Activated CD4-positive, CD25-positive, alpha-beta regulatory T cell treated with anti-CD3 and anti-CD28 coated beads, Interleukin-2, amount 50 U/mL, for 72 hours (primary cell): ENCODE measurements at places on chromosomes 7 and 10.

DNA sequence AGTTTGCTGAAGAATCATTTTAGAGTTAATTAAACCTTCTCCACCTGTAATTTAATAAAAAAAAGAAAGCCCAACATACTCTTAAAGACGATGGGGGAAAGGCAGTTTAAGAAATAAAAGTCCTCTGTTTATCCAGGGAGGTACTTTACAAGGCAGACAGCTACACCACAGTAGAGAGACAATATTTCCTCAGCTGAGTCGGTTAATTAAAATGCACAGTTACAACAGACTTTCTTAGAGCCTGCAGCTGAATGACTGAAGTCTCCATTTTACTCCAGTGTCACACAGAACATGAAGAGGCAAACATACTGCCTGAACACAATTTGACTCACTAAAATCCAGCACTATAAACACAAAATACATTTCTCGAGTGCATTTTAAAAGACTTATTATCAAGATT is 15.1 kb downstream of the LRRTM3 start:
- DNase-seq = no peak

DNA sequence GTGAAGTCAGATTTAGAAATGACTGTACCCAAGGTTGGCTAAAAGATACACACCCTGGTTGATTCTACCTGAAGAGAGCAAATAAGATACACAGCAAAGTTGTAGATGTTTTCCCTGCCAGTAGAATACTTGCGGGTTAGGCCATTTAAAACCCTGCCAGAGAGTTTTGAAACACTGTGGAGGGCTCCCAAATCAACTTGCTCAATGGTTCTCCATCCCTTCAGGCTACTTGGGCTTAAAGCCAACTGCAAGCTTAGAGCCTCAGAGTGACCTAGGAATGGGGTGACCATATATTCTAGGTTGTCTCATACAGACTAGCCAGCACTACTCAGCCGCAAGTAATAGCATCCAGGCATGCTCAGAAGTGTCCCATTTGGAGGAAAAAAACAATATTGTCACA is 10.0 kb downstream of the CAV1 start:
- no peak for DNase-seq

DNA sequence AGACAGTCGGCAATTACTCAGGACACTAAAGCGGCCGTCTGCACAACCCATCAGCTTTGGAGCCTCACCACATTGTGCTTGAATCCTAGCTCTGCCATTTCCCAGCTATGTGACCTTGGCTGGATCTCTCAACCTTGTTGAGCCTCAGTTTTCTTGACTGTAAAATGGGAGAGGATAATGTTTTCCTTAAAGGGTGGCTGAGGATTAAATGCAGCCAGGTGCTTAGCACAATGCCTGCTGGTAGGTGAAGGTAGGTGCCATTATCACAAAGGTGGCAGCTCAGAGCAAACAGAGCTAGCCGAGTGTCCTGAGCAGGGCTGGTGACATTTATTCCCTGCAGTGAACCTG is 508.5 kb upstream of the ZMIZ1 start:
- no peak for DNase-seq

DNA sequence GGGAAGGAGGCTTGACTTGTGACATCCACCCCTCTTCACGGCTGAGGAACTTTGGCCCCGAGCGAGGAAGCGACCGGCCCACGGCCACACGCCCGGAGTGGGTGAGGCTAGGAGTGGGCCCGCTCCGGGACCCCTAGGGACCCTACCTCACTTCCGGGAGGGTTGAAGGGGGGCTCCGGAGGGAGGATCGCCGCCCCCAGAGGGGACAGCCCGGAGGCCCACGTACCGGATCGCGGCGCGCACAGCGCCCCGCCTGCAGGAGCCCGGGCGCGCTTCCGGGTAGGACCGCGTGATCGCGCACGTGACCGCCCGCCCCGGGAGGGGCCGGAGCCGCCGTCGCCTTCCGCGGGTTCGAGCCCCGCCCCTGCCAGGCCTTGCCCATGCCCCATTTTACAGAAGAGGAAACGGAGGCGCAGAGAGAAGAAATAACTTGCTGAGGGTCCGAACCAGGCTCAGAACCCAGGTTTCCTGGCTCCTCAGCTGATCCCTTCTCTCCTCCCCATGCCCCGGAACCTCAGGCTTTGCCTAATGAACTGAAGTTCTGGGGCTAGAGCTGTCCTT is at the start of gene HPS1:
TSS of gene HPS1 (minus strand) at position 275 of the 561 bp plus-strand sequence. CDS start 3,695 bp downstream, outside the sequence.
- DNase-seq = peak; percentile 89

DNA sequence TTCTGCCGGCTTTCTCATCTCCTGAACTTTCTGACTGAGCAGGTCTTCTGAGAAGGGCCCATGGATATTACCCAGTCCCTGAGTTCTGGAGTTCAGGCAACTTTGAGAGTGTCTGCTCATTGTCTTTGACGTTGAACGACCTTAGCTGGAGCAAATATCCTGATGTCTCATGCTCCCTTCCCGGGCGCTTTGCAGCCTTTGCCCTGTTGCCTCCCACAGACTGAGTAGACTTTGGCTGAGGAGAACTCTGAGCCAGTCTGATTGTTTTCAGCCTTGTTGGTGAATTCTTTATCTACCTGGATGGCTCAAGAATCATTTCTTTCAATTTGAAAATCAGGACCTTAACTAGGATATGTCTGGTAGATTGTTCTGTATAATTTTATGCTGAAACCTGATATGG is 353.7 kb downstream of the GLRX3 start:
- no peak for DNase-seq

GRCh38 chr7:70030745-70031144 is 432.5 kb downstream of the AUTS2 start:
- no peak for DNase-seq

GRCh38 chr10:113386005-113386404 is 166.8 kb upstream of the HABP2 start:
- DNase-seq = no peak

- no peak for DNase-seq
These were observed 29.4 kb upstream of the SGMS1 start for GRCh38 chr10:50653142-50653541.

DNA sequence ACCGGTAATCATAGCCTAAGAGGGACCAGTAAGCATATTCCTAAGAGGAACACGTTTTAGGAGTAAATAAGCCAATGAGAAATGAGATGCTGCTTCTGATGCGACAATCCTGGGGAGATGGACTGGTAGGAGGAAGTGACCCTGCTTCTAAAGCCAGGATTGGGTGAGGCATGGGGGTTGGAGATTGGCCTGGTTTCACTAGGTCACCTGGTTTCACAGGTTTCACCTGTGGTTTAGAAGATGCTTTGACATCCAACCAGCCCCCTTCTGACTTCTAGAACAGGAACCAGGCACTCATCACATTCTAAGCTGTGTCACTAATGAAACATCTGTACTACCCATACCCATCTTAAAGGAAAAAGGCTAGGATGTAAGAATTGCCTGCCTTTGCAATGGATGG is 53.0 kb upstream of the BAMBI start:
- DNase-seq = no peak

DNA sequence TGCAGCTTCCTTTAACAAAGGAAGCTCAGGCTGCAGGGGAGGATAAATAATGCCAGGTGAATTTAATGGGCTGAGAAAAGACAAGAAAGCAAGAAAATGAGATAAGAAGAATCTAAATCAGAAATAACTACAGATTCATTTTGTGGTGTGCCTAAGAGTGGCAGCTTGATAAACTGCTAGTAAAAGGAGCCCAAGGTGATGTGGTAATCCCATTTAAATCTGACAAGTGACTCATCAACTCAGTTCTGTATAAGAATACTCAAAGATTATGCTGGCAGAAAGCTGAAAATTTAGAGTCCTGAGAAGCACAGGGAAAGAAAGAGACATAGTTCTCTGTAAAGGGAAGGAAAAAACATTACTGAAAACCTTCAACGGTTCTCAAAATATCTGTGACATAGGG is 109.4 kb upstream of the PDE1C start:
- DNase-seq = no peak

DNA sequence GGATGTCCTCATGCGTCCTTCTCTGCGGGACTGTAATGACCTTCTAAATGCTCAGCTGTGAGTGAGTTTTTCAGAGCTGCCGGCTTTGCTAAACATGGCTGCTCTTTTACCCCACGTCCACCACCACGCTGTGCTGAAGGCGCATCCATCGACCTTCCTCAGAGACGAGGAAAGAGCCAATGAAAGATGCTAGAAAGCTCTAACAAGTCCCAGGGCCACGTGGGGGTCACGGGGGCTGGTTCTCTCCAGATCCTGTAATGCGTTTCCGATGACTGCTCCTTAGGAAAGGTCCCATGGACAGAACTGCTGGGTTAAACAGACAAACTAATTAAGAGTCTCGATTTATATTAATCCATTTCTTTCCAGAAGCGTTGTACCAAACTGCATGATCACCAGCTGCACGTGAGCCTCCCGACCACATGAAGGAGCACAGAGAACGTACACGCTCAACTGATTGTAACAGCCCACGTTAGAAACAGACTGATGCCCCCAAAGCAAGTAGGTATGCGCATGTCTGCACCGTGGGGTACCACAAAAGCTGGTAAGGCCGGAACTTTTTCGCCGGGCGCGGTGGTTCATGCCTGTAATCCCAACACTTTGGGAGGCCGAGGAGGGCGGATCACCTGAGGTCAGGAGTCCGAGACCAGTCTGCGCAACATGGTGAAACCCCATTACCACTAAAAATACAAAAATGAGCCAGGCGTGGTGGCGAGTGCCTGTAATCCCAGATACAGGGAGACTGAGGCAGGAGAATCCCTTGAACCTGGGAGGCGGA is 109.6 kb downstream of the TCERG1L start:
- DNase-seq = no peak

DNA sequence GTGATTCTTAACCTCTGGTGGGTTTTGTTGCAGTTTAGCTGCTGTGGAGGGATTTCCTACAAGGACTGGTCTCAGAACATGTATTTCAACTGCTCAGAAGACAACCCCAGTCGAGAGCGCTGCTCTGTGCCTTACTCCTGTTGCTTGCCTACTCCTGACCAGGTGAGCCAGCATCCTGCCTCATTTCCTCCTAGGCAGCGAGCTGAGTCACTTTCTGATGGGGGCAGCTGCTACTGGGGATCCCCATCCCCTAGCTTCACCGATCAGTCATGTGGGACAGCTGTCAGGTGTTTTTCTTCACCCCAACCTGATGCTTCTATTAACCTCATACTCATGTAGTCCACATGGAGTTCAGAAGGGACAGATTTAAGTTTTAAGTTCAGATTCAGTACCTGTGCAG is 21.7 kb upstream of the SMO start:
- DNase-seq = no peak

DNA sequence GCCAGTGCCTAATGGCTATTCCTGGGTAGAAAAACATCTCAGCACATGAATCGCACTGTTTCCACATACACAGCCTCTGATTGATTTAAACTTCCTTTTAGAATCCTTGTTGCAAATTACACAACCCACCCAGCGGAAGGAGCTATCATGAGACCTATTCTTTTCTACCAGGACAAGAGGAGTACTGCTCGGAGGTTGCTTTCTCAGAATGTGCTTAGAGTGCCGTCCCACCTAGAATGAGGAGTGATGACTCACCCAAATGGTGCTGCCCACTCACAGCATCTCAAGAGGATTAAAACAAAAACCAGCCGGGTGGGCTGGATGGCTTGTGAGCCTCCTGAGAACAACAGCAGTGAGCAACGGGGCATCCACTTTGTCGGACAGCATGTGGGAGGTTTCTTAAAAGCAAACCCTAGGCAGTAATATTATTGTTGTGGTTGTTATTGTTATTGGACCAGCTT is 128.9 kb downstream of the DGKI start:
- no peak for DNase-seq

- no peak for DNase-seq
These were observed 114.9 kb downstream of the TRRAP start for GRCh38 chr7:98993024-98993897.

GRCh38 chr10:43264965-43265798 is 1.7 kb downstream of the RASGEF1A start:
- DNase-seq = no peak

DNA sequence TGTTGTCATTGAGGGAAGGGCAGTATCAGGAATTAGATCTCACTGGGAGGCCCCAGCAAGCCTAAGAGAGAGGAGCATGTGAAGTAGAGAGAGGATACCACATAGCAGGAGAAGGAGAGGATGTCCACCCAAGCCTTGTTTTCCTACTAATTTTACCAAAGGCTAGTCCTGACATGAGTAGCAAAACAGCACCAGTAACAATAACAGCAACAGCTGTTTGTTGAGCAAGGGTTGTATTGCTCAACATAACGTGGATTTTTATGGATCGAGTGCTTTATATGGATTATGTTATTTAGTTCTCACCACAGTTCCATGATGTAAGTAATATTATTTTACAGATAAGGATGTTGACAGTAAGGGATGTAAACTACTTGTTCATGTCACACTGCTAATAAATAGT is 135.2 kb upstream of the DLX6 start:
- no peak for DNase-seq

DNA sequence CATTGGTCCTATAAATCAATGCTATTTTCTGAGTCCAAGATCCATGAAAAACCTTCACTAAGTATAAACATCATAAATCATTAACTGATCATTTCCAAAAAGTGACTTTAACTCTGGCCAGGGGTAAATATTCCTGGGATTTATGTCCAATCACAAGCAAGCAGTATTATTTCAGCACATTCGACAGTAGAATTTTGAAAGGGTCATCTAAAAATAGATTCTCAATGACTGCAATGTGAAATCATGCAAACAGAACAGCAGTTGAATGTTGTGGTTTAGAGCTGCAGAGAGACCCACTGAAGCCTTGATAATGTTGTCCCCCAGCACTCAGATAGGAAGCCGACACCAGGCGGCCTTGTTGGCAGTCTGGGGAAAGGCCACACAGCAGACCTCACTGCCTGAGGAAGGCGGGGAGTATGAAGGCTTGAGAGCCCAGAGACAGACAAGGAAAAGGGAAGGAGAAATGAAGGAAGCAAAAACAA is 38.1 kb downstream of the FAM107B start:
- DNase-seq = no peak

- DNase-seq = no peak
These were observed 163.7 kb downstream of the BAMBI start for GRCh38 chr10:28840971-28841370.

GRCh38 chr10:125521721-125522680 is 161.0 kb downstream of the TEX36 start:
- no peak for DNase-seq

DNA sequence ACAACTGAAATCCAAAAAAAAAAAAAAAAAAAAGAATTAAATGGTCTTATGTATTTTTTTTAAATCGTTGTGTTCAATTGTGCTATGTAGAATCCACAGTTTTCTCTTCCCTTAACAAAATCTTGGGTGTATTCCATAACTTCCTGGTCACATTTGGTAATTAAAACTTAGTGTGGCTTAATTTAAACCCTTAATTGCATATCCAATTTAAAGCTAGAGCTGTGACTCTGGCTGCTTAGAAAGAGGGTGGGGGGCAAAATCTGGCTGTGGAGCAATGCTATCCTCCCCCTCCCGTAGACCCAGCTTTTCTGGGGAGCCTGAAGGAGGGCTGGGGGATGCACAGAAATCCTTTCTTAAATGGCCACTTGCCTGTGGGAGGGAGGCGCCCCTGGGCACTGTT is 695.1 kb downstream of the INHBA start:
- no peak for DNase-seq
